ENCODE measurements at places on chromosomes 16 and 17. TPM values are rescaled to one million over a fixed set of nuclear protein-coding genes. Genes with fewer than 3 reads are reported as not detected.

Gene CA5A
- total RNA-seq = not detected

Gene ENPP7
- total RNA-seq = not detected

Gene CD300H
- total RNA-seq = not detected

Gene PERCC1
- not detected for total RNA-seq

Gene RPA1
- 15.9 TPM for total RNA-seq

Gene MYH2
- 0.91 TPM for total RNA-seq

Gene CES1
- 0.82 TPM for total RNA-seq

Gene AHSP
- total RNA-seq = 10.1 TPM

Gene GDPD1
- total RNA-seq = 31.8 TPM

Gene BAHCC1
- total RNA-seq = 20.5 TPM

Gene GRB7
- not detected for total RNA-seq

Gene PRPF8
- 128 TPM for total RNA-seq

Data from cerebellum (tissue), 4 donors.